ENCODE measurements at places on chromosomes 1 and 21.
A peak's percentile ranks its signal among the peaks of the same experiment; 100 is the strongest.

GRCh38 chr21:43979654-43980053 lies 32.5 kb upstream of the TRAPPC10 start:
- DNase-seq: no peak

DNA sequence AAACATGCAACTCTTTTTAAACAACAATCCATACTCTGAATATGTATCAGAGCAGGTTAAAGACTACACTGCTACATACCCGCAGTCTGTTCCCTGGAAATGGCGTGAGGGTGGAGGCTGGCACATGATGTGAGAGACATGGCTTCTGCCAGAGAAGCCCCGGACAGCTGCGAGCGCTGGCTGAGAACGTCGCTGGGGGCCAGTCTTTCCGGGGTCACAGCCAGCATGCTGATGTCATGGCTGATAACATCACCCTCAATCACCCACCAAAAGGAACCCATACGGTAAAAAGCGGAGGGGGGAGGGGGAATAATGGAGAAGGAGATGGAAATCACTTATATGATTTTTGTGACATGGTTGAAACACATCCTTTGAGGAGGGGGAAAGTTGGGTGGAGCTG lies 29.1 kb downstream of the C1orf198 start:
- DNase-seq: no peak

GRCh38 chr1:119052267-119052666 lies 64.1 kb upstream of the TBX15 start:
- DNase-seq: no peak

DNA sequence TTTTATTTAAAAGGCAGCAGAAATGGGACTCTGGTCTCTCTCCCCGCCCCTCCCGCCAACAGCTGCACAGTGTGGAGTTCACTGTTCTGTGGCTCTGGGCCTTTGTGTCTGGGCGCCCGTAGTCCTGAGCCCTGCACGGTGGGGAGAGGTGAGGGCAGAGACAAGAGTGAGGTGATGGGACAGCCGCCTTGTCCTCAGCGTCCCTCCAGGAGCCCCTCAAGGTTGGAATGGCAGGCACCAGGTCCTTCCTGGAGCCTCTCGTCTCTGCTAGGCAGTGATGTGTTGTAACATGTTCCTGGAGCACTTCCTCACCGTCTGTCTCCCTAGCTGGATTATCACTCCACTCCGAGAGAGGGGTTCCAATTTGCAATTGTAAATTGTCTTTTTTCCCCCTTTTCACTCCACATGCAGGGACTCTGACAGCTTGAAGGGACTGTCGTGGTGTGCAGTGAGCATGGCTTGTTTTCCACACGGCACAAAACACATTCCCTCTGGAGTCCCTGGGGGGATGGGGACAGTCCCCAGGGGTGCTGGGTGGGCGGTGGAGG lies 44.6 kb upstream of the C1orf174 start:
- DNase-seq: no peak

GRCh38 chr1:27445177-27445936 lies 44.6 kb downstream of the WASF2 start:
- DNase-seq: no peak

- no peak for DNase-seq
Measured at GRCh38 chr21:27320868-27321267, 354.0 kb upstream of the ADAMTS5 start.

DNA sequence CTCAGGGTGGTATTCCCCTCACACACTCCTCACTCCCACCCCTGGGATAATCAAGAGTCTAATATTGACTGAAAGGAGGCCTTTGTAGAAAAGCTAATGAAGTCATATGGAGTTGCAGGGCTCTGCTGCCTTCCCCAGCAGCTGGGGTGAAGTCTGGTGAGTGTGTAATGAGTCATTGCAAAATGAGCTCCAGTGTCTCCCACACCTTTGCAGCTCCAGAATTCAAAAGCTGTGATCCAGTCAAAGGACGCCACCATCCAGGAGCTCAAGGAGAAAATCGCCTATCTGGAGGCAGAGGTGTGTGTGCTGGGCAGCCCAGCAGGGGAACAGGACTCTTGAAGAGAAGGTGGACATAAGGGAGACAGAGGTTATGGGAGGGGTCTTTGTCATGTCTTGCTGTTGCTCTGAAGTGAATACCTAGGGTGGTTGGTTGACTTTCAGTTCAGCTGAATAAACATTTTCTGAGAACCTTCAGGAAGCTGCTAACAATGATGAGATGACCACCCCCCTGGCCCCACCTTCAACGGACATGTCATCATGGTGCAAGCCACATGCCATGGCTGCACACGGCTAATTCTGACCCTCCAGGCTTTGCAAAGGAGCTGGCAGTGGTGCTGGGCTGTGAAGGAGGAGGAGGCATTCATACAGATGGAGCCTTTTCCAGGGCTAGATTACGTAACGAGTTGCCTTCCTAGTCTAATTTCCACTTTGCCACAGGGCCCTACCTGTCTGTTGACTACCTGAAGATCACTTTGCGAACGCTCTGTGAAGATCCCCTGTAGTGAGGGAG lies 32.2 kb upstream of the SNX27 start:
- no peak for DNase-seq

- DNase-seq: no peak
Measured at GRCh38 chr1:53354119-53354518, 26.2 kb upstream of the LRP8 start.

DNA sequence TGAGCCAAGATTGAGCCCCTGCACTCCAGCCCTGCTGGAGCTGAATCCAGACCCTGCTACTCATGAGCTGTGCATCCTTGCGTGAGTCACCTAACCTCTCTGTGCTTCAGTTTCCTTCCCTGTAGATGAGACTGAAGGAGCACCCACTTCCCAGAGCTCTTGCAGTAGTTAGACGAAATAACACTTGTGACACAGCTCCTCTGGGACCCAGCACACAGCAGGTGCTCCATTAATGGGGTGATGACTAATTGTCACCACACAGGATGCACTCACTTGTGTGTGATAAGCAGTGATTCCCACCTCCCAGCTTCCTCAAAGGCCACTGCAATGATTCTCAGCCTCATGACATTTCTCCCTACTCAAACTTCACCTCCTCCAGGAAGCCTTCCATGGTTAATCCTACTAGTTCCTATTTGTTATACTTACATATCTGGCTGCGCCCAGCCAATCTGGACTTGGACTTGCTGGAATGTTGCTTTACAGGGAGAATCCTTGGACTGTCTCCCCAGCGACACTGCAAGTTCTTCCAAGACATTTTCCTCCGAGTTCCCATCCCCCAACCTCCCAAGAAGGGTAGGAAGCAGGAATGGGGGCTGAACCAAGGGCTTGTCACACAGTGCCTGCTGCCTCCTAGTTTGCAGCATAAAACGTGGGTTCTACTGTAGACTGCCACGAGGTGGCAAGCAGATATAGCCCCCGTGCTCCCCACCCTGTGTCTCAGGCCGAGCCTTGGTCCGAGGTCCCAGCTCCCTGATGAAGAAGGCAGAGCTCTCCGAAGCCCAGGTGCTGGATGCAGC lies 17.2 kb downstream of the DRAXIN start:
- DNase-seq: no peak

- peak; percentile 5 for DNase-seq
Measured at GRCh38 chr1:236515443-236515958, 8.3 kb upstream of the LGALS8 start.
